CD4-positive, alpha-beta T cell treated with Interferon alpha-2 for 1 hour (primary cell): ENCODE measurements at places on chromosomes 13 and 19.
A peak's percentile ranks its signal among the peaks of the same experiment; 100 is the strongest.

DNA sequence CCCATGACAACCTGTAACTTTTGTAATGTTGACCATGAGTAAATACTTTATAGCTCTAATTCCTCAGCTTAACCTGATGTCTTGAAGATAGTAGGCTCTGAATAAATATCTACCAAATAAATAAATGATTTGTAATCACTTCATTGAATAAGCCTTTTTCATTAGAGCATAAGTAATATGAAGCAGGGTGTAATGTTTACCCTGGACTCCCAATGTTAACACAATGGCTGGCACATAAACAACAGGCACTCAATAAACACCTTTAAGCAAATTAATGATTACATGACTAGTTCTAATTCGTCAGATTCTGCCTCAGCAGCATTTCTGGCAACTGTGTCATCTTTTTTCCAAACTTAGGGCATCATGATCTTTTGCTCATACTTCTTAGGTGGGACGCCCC is 396.3 kb downstream of the LIG4 start:
- DNase-seq, result no peak

DNA sequence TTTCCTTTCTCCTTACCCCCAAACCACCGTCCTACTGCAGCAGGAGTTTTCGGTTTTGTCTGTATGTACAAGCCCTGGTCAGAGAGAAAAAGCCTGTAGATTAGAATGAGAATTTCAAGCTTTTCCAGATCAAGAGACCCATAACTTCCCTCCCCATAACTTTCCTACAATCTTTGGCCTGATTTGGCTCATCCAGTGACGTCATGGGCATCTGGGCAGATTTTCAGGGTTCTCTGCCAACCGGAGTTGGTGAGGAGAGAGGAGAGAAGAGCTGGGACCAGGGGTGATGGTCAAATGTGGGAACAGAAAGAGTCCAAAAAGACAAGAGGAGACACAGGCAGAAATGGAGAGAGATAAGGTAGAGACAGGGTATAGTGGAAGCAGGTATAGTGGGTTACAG is 10.5 kb downstream of the IZUMO2 start:
- DNase-seq, result no peak

GRCh38 chr13:42125046-42125445 is 76.6 kb downstream of the DGKH start:
- no peak for DNase-seq

- DNase-seq, result no peak
Measured at GRCh38 chr13:100306434-100306999, 217.6 kb downstream of the PCCA start.

DNA sequence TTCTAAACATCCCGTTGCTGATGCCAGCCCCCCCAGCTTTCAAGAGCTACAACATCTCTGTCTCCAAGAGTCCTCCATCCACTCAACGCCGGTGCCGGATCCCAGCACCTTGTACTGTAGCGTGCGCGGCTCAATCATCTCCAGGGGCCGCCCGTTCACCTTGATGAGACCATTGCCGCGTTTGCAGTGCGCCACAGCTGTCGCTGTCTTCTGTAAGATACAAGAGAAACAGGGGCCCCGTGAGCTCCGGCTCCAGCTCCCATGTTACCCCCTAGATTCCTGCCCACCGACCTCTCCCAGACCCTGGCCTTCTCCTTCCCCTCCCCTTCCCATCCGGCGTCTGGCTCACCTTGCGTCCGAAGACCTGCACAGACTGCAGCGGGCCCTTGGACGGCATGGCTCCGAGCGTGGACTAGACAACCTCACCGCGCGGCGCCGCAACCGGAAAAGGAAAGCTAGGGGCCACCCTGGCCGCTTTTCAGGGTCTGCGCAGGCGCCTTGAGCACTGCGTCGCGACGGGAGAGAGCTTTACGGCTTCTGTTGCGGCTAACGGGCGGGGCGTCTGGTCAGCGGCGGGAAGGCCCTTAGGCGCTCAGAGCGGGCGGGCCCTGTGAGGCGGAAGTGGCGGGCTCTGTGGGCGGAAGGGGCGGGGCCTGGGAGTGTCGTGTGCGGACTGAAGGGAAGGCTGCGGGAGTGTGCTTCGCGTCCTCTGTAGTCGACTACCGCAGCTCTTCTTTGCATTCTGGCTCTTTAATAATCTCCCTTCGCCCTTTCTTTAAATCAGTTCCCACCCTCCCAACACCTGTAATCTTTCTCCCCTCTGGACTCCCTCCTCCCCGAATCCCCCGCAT is at the start of gene RPS16:
TSS of gene RPS16 (minus strand) at position 451 of the 851 bp plus-strand sequence. CDS start at position 397, 54 bp downstream.
- DNase-seq, result peak; percentile 99

GRCh38 chr13:98435376-98435775 is 141.5 kb downstream of the STK24 start:
- DNase-seq, result no peak

DNA sequence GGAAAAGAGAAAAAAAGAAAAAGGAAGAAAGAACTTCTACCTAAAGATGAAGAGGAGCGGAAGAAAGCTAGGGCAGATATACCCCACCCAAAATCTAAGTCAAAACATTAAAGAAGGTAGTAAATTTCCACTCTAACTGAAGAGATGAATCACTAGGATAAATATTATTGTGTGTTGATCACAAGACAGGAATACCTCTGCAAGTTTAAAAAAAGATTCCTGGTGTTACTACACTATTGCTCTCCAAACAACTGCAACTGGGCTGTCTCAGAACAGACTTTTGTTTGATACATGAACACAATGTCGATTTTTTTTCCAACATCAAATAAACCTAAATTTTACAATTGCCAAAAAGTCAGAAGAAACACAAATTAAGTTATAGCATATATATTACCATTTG is 6.8 kb downstream of the HSPH1 start:
- no peak for DNase-seq

DNA sequence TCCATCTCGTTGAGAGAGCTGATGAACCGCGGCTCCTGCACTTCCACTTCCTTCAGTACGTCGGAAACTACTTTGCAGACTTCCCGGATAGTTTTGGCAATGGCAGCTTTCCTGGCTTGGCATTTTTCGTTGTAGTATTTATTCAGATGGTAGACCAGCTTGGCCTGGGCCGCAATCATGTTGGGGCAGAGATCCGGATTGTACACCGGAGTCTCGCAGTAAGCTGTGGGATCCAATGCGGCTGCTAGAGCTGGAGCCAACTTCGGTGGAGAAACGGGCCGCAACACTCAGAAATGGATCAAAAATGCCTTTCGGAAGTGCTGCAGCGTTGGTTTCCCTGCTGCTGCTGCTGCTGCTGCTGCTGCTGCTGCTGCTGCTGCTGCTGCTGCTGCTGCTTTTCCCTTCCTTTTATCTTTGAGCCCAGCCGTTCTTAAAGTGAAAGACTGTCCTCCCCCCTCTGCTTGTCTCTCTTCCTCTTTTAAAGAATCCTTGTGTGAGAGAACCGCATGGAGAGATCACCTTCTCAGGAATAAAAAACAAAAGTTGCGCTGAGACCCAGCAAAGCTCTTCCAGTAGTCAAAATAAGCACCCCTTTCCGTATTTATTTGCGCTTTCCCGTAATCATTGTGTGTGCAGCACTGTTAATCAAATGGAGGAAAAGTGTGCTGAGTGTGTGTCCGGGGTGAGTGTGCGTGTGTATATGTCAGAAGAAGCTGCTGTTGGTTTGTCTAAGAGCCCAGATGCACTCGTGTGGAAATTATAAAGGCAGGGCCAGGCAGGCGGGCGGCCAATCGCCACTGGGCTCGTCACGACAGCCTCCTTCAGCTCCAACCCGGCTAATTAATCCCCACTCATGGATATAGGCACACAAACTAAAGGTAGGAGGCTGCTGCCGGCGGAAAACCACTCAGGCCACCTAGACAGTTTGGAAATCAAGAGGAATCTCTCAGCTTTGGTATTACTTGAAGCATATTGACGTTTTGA is at the start of gene MAB21L1:
TSS of gene MAB21L1 (minus strand) at position 730 of the 984 bp plus-strand sequence. CDS start at position 179, 551 bp downstream.
- DNase-seq, result peak; percentile 12

DNA sequence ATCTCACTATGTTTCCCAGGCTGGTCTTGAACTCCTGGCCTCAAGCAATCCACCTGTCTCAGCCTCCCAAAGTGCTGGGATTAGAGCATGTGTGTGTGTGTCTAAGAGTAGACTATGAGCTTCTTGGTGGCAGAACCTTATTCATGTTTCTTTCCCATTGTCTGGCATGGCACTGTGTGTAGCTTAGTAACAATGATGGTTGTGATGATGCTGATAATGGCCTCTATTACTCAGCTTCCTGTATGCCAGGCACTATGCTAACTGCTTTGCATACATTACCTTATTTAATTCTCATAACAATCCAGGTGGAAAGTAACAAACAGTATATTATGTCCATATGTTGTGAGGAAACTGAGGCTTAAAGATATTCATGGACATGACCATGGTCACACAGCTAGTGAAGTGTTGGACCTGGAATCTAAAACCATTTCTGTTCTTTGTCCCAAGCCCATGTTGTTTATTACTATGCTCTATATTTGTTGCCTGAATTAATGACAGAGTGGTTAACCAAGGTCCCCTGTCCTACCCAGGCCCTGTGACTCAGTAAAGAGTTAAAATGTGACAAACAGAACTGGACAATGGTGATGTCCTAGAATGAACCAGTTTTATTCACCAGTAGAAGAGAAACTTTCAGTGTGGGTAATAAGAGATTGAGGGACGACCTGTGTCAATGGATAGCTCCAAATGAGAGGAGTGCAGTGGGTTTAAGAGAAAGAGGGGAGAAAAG is 109.6 kb downstream of the KLF5 start:
- no peak for DNase-seq

GRCh38 chr19:560121-560520 is 12.3 kb upstream of the BSG start:
- DNase-seq, result no peak

- no peak for DNase-seq
Measured at GRCh38 chr19:49651029-49651819, 9.2 kb downstream of the SCAF1 start.

- DNase-seq, result no peak
Measured at GRCh38 chr19:49985871-49986270, 24.9 kb upstream of the SIGLEC11 start.

- no peak for DNase-seq
Measured at GRCh38 chr13:48292650-48293049, 10.9 kb upstream of the RB1 start.

DNA sequence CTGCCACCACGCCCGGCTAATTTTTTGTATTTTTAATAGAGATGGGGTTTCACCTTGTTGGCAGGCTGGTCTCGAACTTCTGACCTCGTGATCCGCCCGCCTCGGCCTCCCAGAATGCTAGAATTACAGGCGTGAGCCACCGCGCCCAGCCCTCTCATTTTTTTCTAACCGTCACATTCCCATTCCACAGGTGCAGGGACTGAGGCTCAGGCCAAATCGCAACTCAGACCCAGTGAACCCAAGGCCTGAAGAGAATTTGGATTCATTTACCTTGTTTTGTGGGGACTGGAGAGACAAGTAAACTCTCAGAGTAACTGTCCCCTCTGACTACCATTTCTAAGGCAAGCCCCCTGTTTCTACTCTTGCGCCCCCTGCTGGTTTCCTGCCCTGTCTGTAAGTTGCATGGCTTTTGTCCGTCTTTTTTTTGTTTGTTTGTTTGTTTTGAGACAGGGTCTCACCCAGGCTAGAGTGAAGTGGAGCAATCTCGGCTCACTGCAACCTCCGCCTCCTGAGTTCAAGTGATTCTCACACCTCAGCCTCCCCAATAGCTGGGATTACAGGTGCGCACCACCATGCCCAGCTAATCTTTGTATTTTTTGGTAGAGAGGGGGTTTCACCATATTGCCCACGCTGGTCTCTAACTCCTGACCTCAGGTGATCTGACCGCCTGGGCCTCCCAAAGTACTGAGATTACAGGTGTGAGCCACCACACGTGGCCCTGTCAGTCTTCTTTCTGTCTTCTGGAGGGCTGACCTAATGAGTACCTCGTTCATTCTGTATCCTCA is 2.3 kb upstream of the STRN4 start:
- DNase-seq, result peak; percentile 77

GRCh38 chr13:70723732-70724131 is 615.5 kb upstream of the KLHL1 start:
- no peak for DNase-seq

DNA sequence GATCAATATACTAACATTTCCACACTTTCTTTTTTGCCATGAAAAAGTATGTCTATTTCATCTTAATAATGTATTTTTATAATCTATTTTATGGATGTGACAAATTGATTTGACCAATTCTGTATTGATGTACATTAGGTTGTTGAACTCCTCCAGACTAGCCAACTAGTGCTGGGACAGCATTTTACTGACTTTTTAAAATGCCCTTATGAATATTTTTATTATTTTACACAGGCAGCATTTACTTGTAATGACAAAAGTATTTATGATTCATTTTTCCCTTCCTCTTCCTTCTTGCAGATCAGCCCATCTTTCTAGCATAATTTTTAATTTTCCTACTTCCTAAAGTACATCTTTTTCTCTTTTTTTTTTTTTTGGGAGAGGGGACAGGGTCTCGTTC is 918 bp upstream of the FUZ start:
- peak; percentile 17 for DNase-seq

DNA sequence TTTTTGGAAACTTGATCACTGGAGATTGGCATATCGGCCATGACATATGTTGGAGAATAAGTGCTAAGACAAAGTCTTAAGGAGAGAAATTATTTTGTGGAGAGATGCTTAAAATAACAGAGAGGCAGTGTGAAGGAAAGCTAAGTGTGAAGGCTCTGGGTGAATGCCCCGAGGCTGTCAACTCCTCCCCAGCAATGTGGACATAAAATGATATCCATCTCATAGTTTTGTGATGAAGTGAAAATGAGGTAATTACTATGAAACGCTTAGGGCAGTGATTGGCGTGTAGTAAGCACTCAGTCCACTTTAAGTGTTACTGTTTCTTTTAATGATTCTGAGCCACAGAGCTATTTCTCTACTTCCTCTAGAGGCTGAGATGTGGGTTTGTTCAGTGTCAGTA is 195.8 kb upstream of the KLF12 start:
- no peak for DNase-seq

- DNase-seq, result no peak
Measured at GRCh38 chr13:85700906-85701305, 98.3 kb downstream of the SLITRK6 start.

- DNase-seq, result peak; percentile 89
Measured at GRCh38 chr19:57888560-57889231, at the start of gene ZNF814. Gene ZNF814, minus strand, starts transcription at chr19:57889037. Its CDS starts 235 bp downstream, at chr19:57888802.

GRCh38 chr13:52670726-52671125 is 18.1 kb downstream of the SUGT1 start:
- no peak for DNase-seq

GRCh38 chr13:45950386-45951000 is 98.9 kb upstream of the SIAH3 start:
- peak; percentile 43 for DNase-seq

DNA sequence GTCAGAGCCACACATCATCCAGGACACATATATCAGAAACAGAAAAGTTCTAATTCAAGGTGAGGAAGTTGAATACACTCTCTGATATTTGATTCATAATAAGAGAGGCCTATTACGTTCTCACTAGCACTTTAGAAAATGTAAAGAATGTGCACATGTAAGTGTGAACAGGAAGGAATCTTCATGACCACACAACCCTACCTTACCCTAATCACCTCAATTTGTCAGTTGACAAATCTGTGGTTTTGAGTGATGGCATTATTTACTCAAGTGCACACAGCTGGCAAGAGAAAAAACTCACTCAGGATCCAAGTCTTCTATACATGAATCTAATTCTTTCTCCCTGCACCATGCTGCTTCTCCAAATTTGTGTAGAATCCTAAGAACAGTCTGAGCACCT is 445.8 kb downstream of the SUCLA2 start:
- no peak for DNase-seq

GRCh38 chr13:104996022-104996421 is 1539.4 kb downstream of the EFNB2 start:
- no peak for DNase-seq
